ENCODE measurements at places on chromosomes 16 and 17. TPM values are rescaled to one million over a fixed set of nuclear protein-coding genes. Genes with fewer than 3 reads are reported as not detected.

Gene PRRT2
- 12.8 TPM for total RNA-seq

Gene CLEC18A
- 1.4 TPM for total RNA-seq

DNA sequence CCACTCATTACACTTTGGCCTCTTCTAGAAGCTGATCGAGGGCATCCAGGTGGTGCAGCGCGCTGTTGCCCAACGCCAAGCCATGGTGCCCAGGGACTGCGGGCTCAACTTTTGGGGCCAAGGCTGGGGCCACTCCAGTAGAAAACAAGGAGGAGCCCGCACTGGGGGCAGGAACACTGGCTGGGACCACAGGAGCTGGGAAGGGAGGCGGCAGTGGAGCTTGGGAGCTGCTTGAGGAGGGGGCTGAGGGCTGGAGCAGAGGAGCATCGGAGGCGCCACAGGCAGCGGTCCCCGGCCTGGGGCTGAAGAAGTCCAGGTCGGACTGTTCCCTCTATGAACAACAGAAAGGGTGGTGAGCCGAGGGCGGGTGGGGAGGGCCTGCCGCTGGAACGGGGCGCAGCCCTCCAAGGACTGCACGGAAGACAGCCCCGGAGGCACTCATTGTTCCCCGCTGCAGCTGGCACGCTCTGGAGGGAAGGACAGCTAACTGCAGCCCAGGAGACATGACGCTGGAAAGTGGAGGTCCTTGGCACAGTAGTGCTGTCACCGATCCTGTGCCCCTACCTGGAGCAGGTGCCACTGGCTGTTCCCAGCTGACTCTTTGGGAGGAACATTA lies 21.5 kb downstream of the GGA3 start:
- DNase-seq, result no peak

- no peak for DNase-seq
These were observed 20.0 kb downstream of the OR2C1 start for GRCh38 chr16:3375680-3376079.

Gene RPL23
- 2,091 TPM for total RNA-seq

- no peak for DNase-seq
These were observed 444 bp downstream of the HELZ start for GRCh38 chr17:67244431-67245072.

Gene TMED6
- total RNA-seq, result not detected

Gene AXIN2
- 33.4 TPM for total RNA-seq

- DNase-seq, result peak; percentile 83
These were observed 17.9 kb downstream of the LIG3 start for GRCh38 chr17:34998205-34998604.

GRCh38 chr16:79171931-79172705 lies 428.4 kb downstream of the MAF start:
- no peak for DNase-seq

Gene AOC2
- 4.0 TPM for total RNA-seq

All from H1 (cell line).